M059J (cell line): ENCODE measurements at places on chromosomes 1 and 21. TPM values are rescaled to one million over a fixed set of nuclear protein-coding genes. Genes with fewer than 3 reads are reported as not detected.

DNA sequence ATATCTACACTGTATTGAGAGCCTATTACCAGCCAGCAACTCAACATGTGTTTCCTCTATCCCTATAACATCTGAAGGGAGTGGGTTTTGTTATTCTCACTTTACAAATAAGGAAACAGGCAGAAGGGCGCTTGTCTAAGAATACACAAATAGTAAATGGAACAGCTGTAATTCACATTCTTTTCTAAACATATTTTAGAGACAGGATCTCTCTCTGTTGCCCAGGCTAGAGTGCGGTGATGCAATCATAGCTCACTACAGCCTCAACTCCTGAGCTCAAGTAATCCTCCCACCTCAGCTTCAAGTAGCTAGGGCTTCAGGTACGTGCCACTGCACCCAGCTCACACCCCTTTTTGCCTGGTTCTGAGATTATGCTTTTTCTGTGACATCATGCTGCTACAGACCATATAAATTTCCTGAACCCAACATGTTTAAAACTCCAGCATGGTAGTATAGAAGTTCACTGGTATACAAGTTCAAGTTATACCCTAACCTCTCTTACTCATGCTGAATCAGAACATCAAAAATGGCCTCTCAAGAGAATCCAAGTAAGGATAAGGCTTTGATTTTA is 8.6 kb upstream of the TACSTD2 start:
- DNase-seq = peak; percentile 12

DNA sequence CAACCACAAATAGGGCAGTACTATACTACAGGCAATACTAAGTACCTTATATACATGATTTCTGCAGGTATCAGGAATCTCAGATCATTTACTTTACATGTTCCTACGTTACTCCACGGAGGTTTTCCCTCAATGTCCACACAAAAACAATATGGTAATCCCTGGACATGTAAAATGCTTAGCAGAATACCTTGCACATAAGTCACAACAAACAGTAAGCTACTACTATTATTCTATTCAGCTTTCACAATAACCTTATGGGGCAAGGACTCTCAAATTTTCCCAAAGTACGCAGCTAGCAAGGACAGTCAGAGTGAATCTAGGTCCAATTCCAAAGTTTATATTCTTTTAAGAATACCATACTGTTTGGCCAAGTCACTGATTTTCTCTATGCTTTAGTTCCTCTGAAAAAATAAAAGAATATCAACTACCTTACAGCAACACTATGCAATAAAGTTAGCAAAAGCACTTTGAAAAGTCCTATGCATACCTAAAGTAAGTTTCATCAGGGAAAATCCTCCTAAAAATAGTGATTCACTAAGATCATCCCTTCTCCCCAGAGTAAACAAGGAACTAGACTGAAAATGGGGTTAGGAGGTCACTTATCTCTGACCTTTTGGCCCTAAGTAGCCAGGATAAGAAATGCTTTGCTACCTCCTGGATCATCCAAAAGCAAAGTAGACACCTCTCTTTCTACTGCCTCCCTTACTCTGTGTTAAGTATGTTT is 67.4 kb downstream of the LUZP1 start:
- DNase-seq = peak; percentile 47

DNA sequence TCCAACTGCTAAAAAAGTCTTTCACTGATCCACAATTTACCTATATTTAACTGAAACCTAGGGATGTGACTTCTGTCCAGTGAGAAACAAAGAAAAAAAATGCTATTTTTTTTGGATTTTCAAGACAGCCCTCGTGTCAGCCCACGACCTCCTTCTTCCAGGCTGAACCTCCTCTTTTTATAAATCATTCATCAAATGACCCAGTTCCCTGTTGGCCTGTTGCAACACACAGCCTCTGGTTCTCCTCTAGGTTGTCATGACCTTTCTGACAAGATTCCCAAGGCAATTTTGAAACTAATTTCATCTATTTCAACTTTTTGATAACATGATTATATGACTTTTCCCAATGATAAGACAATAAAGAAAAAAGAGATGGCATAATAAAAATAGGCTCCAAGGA is 74.6 kb downstream of the PGBD5 start:
- DNase-seq = no peak

- DNase-seq = no peak
Measured at GRCh38 chr1:63782982-63783381, 9.2 kb downstream of the ROR1 start.

KCNE2 gene
- 0.10 TPM in 1 of 2 replicates, not detected in the other for total RNA-seq

GRCh38 chr1:223832637-223832943 is 13.2 kb downstream of the TP53BP2 start:
- peak; percentile 33 for DNase-seq

GRCh38 chr1:54336116-54336515 is 70.1 kb downstream of the SSBP3 start:
- DNase-seq = no peak

SPRR1A gene
- not detected in 2 replicates for total RNA-seq

CHI3L2 gene
- total RNA-seq = 0.15 and 0.37 TPM in 2 replicates

DNA sequence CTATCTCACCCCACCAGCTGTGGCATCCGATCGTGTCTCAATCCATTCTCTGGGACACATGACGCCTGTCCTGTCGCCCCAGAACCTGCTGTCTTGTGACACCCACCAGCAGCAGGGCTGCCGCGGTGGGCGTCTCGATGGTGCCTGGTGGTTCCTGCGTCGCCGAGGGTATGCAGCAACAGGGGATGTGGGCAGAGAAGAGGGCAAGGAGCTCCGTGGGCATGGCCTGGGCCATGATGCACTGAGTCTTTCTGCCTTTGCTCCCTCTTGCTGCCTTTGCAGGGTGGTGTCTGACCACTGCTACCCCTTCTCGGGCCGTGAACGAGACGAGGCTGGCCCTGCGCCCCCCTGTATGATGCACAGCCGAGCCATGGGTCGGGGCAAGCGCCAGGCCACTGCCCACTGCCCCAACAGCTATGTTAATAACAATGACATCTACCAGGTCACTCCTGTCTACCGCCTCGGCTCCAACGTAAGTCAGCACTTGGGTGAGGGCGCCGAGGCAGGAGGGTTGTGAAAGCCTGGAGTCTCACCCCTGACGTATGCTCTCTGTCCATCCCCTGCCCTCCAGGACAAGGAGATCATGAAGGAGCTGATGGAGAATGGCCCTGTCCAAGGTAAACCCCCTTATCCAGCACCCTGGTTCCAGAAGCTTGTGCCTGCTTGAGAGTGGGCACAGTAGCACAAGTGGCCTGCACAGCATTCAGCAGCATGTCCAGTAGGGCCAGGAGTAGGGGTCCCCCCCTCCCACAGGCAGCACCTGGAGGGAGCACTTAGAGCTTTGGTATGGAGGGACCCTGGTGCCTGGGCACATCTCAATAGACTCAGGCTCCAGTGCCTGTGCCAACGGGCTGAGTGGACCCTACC is 8.8 kb downstream of the TINAGL1 start:
- no peak for DNase-seq

EPHA2 gene
- 136 and 212 TPM in 2 replicates for total RNA-seq

DNA sequence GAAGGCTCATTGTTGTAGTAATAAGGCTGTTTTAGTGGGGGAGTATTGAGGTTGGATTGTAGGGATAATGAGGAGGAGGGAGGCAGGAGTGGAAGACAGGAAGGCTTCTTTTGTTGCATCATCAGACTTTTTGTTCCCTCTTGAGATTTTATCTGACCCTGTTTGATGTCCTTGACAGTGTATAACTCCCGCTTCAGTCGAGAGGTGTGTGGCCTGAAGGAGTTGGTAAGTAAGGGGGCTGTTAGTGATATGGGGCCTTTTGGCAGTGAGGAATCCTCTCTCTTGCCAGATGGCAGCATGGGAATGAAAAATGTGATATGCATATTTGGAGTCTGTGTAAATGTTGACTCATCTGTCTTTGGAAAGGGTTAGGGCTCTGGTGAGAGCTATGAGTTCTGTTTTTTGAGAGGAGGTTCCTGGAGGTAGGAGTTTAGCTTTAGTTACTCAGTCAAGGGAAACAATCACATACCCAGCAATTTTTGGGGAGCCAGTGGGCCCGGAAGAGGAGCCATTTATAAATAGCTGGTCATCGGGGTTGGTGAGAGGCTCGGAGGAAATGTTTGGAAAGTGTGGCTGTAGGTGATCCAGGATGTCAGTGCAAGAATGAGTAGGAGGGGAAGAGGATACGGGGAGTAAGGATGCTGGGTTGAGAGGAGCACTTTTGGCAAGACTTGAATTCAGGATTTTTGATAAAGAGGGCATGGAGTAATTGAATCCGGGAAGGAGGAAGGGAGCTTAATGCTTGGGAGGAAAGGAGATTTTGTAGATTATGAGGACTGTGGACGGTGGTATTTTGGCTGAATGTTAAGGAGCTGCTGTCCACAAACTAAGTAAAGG is 136.7 kb upstream of the ETV3 start:
- DNase-seq = peak; percentile 30

KIRREL1 gene
- total RNA-seq = 58.6 and 103 TPM in 2 replicates

HCRTR1 gene
- total RNA-seq = not detected in 2 replicates

TDRD5 gene
- total RNA-seq = not detected in 2 replicates

GRCh38 chr1:43481491-43481890 is 27.8 kb upstream of the HYI start:
- DNase-seq = no peak

AK5 gene
- 3.7 and 5.6 TPM in 2 replicates for total RNA-seq

DNA sequence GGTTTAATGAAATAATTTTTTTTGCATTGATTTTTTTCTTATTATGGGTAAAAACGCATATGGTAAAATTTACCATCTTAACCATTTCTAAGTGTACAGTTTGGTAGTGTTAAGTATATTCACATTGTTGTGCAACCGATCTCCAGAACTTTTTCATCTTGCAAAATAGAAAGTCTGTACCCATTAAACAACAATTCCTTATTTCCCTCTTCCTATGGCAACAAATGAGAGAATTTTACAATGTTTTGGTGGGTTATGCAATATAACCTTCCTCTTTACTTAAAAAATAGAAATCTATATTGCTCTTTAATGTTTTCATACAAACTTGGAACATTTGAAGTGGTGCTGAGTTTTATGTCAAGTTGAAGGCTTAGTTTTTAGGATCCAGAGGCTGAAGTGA is 26.6 kb downstream of the MAP3K7CL start:
- no peak for DNase-seq

DNA sequence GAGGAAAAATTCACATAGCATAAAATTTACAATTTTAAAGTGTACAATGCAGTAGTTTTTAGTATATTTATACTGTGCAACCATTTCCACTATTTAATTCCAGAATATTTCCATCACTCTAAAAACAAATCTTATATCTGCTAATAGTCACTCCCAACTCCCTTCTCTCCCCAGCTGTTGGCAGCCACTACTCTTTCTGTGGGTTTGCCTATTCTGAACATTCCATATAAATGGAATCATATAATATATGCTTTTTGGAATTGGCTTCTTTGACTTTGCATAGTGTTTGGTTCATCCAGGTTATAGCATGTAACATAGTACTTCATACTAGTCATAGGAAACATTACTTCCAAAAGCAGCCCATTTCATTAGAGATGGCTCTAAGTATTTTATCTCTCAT is 25.0 kb upstream of the TMEM39B start:
- DNase-seq = no peak

- no peak for DNase-seq
Measured at GRCh38 chr1:20936621-20937020, 149.5 kb upstream of the HP1BP3 start.

DNA sequence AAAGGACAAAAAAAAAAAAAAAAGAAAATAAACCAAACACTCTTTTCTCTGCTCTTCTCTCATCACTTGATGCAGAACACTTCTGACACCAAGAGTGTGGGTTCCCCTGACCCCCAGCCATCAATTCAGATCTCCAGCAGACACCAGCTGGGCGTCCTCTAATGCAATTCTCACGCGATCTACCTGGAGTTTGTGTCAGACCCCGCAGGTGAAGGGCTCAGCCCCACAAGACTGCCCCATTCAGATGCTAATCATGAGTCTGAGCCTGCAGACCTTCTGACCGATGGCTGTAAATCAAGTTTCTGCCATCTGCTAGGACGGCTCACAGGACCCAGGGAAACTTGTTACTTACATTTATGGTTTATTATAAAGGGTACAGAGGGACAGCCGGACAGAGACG is 133.6 kb upstream of the C1orf174 start:
- DNase-seq = no peak

ECM1 gene
- 50.2 and 55.8 TPM in 2 replicates for total RNA-seq

- DNase-seq = no peak
Measured at GRCh38 chr1:155884031-155884960, 24.9 kb downstream of the SYT11 start.

RNU1-2 gene
- not detected in 2 replicates for total RNA-seq

S100A7A gene
- not detected in 2 replicates for total RNA-seq

DNA sequence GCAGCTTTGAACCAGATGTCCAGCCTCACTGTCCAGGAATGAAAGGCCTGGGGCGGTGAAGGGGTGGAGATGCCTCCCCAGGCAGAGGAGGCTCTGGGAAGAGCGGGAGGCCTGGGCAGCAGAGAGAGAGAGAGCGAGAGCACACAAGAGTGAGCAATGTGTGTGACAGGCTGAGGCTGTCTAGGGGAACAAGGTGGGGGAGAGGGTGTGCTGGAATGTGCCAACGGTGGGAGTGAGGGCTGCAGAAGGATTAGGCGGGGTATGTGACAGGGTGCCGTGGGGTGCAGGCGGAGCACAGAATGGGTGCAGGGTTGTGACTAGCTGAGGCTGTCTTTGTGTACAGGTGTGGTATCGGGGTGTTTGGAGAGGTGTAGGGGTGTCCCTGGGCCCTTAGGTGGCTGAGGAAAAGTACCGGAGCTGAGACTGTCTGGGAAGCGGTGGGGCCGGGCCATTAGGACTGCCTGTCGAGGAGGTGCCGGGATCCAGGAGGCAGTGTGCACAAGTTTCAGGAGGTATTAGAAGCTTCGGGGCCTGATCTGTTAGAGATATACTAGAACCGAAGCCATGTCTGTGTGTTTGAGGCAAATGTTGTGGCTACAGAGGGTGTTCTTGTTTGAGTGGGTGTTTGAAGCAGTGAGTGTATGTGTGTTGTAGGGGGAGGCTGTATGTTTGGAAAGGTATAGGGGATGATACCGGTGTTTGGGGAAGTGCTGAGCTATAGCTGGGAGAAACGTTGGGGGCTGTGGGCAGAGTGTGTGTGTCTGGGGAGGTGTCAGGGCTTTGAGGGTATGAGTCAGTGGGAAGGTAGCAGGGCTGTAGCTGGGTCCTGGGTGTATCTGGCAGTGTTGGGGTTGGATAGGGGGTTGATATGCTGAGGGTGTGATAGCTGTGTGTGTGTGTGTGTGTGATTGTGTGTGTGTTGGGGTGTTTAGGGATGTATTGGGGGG is 9.1 kb downstream of the AHDC1 start:
- DNase-seq = peak; percentile 70
